ENCODE measurements at places on chromosomes 5 and 9.
A peak's percentile ranks its signal among the peaks of the same experiment; 100 is the strongest.

DNA sequence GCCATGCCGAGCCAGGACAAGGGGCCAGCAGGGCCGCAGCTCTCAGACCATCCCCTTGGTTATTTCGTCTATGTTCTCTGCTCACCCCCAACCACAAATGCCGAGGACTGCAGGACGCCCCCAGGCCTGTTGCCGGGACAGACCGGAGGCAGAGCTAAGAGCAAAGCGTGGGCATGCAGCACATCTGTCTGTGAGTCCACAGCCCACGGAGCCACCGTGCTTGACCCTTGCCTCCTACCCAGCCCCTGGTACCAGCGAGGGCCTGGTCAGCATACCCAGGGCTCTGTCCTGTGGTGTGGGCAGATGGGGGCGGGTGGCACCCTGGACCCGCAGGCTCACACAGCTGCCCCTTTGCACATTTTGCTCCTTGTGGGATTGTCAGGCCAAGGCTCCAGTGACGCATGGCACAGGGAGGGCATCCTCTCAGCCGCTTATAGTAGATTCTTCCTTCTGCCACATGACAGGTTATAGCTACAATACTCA lies 4.7 kb downstream of the BRD3 start:
- no peak for DNase-seq

DNA sequence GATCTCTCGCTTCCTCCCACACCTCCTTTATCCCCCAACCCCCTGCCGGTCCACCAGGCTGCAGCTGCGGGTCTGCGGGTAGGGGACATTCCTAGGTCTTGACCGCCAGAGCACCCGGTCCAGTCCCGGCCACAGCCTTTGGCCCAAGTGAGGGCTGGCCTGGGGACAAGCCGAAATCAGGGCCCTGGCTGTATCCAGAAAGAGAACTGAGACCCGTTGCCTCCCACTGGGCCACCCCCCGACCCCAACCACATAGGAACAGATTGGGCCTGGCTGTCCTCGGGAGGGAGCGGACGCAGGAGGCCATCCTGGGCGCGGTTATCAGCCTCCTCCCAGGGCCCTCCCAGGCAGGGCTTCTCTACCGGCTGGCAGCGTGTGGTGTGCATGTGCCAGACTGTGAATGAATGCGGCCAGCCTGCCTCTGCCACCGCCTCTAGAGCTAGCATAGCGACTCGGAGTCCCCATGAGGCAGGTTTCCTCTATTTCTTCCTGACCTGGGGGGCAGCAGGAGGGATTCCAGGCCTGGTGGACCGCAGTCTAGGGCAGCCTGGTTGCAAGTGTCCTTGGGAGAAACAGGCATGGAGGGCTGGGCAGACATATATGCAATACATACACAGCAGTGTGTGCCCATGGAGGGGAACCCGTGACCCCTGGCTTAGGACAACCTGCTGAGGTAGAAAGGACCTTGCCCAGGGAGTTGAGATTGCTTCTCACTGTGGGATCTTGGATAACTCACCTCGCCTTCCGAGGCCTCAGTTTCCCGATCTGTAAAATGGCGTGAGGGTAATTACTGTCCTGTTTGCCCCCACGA lies 1.2 kb downstream of the N4BP3 start:
- DNase-seq = peak; percentile 36

- DNase-seq = no peak
These were observed 517.0 kb downstream of the GADD45G start for GRCh38 chr9:90121762-90122161.

DNA sequence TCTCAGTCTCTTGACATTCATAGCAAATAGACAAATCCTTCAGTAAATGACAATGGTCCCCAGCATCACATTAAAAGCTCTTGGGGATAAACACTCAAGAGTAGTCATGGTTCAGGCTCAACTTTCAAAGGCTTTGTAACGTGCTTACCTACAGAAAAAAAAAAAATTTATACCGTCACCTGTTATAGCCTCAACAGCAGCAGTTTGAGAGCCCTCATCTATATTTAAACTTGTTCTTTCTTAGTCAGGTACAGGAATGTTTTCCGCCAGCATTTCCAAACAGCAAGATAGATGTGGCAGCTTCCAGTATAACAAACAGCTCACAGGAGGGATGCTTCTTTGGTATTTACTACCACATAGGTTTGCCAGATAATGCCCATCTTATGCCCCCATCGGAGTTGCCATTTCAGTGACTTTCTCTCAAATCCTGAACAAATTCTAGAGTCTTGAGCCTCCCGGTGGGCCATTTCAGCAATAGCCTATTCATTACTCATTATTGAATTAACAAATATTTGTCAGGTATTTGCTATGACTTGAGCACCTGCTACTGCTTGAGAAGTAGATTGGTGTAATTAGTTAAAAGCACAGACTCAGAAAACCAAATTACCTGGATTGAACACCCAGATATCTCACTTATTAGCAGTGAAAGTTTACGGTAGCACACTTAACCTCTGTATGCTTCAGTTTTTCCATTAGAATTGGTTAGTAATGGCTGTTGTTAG lies 470.0 kb downstream of the EBF1 start:
- no peak for DNase-seq

- no peak for DNase-seq
These were observed 83.9 kb downstream of the SPOCK1 start for GRCh38 chr5:137415231-137415681.

- DNase-seq = no peak
These were observed 19.1 kb downstream of the NNT start for GRCh38 chr5:43622074-43622473.

DNA sequence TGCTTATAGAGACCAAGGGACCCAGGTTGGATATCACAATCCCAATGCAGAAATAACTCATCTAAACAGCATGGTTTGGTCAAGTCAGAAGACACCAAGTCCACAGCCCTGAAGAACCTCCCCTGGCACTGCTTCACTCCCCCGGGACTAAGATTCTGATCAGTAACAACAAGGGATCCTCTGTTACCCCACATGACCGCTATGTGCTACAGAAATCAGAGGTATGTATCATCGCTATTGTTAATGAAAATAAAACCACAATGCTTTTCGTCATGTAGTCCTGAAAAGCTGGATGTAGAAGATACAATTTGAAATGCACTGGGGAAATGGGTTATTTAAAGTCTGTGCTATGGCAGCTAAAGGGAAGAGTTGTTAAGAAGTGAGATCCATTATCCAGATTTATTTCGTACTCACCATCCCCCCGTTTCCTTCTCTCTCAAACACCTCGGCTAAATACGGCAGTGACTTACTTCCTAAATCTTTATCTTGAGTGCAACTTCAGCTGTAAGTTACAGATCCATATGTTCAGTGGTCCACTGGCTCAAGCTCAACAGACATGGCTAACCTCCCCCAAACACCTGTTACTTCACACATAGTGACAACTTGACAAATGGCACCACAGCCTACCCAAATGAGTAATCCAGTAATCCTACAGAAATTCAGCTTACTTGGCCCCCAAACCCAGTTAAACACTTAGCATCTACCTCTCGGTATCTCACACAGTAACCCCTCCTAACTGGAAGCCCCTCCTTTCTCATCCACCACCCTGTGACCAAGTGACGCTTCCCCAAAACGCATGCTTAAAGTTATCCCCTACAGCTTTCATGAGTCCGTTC lies 129.2 kb downstream of the MYO10 start:
- DNase-seq = no peak

DNA sequence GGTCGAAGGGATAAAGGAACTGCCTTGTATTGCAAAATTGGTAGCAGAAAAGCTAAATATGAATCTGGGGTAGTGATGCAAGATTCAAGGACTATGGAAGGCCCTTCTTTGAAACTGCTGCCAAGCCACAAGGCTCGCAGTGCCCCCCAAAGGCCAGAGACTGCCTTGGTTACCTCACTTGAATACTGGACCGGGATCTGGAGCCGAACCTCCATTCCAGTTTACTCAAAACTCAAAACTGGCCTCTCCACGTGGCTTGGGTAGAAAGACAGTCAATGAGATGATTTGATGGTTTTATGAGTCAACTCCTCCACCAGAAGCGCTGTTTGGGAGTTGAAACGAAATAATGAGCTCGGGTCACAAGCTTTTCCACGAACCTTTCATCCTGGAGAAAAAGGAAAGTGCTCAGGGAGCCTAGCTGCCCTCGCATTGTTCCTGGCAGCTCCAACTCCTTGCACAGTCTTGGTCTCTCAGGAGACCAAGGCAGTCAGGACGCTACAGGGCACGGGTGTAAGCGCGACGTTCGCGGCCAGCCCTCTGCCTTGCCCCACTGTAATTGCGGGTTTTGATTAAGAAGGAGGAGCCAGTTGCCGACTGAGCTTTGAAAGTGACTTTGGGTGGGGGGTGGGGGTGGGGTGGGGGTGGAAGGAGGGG lies 2.8 kb downstream of the ST8SIA4 start:
- no peak for DNase-seq

- no peak for DNase-seq
These were observed 12.0 kb downstream of the CRB2 start for GRCh38 chr9:123368023-123368422.

DNA sequence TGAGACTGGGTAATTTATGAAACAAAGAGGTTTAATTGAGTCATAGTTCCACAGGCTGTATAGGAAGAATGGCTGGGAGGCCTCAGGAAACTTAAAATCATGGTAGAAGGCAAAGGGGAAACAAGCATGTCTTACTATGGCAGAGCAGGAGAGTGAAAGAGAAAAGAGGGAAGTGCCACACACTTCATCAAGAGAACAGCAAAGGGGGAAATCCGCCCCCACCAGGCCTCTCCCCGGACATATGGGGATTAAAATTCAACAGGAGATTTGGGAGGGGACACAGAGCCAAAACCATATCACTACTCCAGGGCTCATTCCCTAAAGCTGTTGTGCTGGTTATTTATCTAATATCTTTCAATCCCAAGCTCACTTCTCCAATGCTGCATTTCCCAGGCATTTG lies 50.2 kb upstream of the NR3C1 start:
- DNase-seq = no peak

DNA sequence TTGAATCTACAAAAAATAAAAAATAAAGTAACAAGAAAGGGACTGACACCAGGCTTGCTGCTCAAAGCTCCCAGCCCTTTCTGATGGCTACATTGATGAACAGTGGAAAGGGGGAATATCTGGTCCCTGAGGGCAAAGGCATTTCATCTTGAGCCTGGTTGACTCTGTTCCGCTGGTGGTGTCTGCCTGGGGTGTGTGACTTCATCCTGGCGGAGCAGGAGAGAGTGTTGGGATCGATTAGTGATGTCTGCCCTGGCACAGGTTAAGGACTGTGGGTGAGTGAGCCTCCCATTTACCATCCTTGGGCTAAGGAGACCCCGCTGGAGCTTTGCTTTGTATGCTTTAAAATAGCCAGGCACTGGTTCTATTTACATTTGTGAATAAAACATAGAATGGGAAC lies 56.9 kb upstream of the ASS1 start:
- DNase-seq = no peak

- DNase-seq = no peak
These were observed 4.0 kb downstream of the PTGES2 start for GRCh38 chr9:128123451-128124080.

DNA sequence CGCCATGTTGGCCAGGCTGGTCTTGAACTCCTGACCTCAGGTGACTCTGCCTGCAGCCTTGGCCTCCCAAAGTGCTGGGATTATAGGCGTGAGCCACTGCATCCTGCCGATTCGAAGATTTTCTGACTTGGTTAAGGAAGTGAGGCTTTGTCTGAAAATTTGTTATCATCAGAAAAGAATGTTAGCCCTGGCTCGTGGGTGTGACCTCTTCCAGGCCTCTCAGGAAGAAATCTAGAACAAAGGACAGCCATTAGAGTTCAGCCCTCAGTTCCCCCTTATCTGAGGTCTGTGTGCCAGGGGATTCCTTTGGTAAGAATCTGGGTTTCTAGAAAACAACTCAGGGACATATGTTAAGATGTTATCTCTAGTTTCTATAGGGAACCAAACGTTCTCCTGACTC lies 6.2 kb downstream of the OR2S2 start:
- no peak for DNase-seq

GRCh38 chr9:92763721-92764380 lies 782 bp downstream of the BICD2 start:
- DNase-seq = peak; percentile 23

DNA sequence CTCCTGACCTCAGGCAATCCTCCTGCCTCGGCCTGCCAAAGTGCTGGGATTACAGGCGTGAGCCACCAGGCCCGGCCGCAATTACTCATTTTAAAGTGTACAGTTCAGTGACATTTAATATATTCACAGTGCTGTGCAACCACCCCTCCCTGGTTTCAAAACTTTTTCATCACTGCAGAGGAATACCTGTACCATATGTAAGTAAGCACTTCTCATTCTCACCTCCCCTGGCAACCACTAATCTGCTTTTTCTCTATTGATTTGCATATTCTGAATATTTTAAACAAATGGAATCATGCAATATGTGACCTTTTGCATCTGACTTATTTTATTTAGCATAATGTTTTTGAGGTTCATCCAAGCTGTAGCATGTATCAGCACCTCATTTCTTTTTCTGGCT lies 21.3 kb upstream of the KIAA1958 start:
- no peak for DNase-seq

DNA sequence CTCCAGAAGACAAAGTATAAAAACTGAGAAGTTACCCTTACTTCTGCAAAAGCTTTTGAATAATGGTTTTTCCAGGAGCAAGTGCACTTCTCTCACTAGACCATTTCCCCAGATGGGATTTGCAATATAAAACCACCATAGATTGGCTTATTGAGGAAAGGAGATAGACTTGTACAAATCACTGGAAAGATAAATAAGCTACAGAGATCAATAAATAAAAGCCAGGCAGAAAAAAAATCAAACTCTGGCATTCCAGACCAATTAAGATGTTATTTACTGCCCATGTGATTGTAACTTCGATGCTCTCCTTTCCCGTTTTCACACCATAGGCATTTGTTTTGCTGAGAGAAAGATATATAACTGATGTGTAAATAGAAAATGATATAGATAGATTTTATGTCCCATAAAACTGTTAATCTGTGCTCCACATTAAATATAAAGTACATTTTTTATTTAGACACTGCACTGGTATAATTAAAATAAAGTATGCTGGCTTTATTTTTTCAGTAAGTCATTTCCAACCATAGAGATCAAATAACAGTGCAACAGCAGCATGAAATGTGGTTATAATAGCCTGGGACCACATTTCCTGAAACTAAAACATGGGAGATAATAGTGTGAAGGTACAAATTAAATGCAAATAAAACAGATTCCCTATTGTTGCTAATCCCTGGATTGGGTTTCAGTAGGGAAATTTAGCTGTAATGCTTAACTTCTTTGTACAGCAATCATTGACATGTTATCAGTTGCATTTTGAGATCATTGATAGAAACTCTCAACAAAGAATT lies 177.7 kb downstream of the NR2F1-AS1 start:
- DNase-seq = no peak

DNA sequence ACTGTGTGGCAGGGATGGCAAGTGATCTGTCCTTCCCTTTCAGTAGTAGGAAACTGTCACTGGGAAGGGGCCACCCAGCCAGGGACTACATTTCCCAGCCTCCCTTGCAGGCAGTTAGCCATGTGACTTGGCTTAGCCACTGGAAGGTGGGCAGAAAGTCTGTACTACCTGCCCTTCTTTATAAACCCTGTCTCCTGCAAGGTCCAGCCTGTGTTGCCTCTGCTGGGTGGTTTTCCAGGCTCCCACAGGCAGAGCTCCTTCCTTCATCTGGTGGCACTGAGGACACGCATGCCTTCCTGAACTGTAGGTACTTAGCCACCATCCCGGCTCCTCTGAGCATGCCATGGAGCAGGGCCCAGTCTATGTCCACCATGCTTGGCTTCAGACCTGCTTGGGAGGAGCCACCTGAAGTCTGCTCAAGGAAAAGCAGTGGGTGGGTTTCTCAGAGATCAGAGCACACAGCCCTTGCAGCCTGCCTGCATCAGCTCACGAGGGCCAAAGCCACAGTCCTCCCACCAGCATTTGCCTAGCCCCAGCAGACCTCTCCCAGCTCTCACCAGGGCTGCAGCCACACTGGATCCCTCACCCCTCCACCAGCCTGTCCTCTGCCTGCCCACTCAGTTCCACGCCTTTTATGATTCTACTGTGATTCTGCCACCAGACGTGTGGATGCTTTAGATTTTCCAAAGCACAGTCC lies 16.7 kb upstream of the SLC25A51 start:
- DNase-seq = no peak

Measured in CD4-positive, alpha-beta T cell (primary cell).